ENCODE measurements at places on chromosomes 16 and 17.
A peak's percentile ranks its signal among the peaks of the same experiment; 100 is the strongest.

DNA sequence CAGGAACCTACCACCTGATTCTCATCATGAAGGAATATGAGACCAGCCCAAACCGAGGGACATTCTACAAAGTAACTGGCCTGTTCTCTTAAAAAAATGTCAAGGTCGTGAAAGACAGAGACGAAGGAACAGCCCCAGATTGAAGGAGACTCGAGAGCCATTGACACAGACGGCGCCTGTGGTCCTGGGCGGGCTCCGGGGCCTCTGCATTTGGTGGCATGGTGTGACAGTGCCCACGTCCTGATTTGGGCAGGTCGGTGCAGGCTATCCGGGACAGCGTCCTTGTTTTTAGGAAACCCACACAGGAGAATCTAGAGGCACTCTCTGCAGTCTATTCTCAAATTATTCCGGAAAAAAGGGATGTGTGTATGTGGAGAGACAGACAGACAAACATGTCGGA, 64.1 kb downstream of the ADCY9 start:
- DNase-seq = no peak

GRCh38 chr17:45234641-45235415, 13.1 kb downstream of the FMNL1 start:
- DNase-seq = peak; percentile 63

DNA sequence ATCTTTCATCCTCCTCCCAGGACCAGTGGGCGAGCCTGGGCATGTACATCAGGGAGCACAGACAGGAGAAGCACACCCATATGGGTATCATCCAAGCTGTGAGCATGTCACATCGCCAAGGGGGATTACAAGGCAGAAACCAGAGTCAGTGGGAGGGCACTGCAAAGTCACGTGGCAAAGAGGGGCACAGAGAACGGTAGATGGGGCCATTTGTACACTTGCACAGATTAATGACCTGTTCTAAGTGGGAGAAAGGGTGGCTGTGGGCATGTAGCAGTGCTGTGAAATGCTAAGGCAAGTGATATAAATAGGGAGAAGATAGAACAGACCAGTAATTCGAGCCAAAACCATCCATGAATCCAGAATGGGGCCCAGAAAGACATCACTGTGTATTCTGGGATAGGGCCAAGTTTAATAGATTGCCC, 265.0 kb downstream of the CPPED1 start:
- DNase-seq = no peak

DNA sequence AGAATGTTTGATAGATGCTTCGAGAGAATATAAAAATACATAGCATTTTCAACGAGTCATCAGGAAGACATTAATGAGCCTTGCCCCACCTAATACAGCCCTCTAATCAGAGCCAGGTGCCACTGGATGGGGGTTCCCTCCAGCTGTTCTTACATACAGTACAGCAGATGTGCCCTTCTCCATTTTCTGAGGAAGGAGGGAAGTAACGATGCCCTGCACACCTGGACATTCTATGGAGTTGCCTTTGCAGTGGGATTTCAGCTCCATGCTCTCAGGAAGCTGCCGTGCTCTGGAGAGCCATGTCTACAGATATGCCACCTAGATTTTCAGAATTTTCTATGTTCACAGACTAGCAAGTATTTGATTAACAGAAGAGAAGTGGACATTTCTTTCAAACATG, 36.3 kb downstream of the CDRT15 start:
- DNase-seq = no peak

DNA sequence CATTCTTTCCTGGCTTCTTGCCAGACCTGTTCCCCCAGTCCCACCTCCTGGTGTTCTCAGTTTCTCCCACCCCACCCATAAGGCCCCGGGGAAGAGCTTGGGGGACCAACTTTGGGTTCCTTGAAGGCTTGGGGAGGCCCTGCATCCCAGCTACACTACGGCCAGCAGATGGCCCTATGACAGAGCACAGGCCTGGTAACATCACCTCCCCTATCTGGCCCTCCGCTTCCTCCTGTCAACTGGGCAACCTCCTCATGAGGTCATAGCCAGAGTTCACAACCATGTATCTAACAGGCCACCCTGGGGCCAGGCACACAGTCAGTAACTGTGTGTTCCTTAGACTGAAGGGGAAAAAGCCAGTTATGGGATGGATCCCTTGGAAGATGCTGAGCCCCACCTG, 31.4 kb downstream of the MYO15A start:
- no peak for DNase-seq

GRCh38 chr16:66390346-66391108, 24.0 kb downstream of the CDH5 start:
- DNase-seq = no peak

- no peak for DNase-seq
Measured at GRCh38 chr17:74901353-74902135, 8.1 kb upstream of the FADS6 start.

- peak; percentile 50 for DNase-seq
Measured at GRCh38 chr17:32876417-32877163, at the start of gene MYO1D. Gene MYO1D (minus strand): TSS chr17:32877124. CDS start chr17:32876872, 252 bp downstream.

- DNase-seq = no peak
Measured at GRCh38 chr17:72056727-72057290, 64.0 kb upstream of the SOX9 start.

DNA sequence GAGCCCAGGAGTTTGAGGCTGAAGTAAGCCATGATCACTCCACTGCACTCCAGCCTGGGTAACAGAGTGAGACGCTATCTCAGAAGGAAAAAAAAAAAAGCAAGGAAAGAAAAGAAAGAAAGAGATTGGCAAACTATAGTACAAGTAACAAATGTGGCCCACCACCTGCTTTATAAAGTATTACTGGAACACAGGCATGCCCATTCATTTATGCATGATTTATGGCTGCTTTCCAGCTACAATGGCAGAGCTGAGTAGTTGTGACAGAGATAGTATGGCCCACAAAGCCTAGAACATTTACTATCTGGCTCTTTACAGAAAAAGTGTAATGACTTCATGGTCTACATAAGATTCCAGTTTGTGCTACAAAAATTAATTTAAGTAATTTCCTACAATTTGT, 23.6 kb downstream of the C16orf87 start:
- no peak for DNase-seq

- no peak for DNase-seq
Measured at GRCh38 chr17:79619636-79620206, 8.9 kb upstream of the RBFOX3 start.

- DNase-seq = no peak
Measured at GRCh38 chr16:87326151-87326571, 9.0 kb upstream of the C16orf95 start.

GRCh38 chr16:77660311-77660710, 62.0 kb upstream of the NUDT7 start:
- DNase-seq = no peak

- no peak for DNase-seq
Measured at GRCh38 chr16:17298238-17298637, 172.5 kb downstream of the XYLT1 start.

DNA sequence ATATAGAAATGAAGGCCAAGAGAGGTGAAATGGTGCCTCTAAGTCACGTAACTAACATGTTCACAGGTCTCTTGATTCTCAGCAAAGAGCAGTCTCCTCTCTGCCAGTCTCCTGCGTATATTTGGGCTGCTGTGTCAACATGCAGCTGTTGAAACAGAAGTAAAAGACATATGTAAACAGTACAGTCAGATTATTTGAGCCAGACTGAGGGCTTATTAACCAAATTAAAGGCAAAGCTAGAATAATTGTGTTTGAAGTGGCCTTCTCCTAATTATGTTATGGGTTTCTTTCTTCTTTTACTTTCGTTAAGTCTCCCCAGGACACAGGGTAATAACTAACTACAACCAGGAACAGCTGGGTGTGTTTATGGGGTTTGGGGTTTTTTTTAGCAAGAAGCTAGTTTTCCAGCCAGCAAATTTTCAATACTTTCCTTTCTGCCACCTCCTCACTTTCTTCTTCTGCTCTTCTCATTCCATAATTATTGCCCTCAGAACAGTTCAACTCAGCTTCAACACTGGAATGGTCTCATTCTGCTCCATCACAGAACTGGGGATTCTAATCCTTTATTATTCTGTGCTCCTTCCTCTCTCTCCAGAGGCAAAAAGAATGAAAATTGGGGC, 18.4 kb downstream of the G6PC1 start:
- no peak for DNase-seq

GRCh38 chr16:54933281-54934011, 2.8 kb downstream of the IRX5 start:
- DNase-seq = no peak

- no peak for DNase-seq
Measured at GRCh38 chr17:64683796-64684195, 21.7 kb upstream of the SMURF2 start.

GRCh38 chr16:19601083-19601976, 45.8 kb downstream of the VPS35L start:
- no peak for DNase-seq

DNA sequence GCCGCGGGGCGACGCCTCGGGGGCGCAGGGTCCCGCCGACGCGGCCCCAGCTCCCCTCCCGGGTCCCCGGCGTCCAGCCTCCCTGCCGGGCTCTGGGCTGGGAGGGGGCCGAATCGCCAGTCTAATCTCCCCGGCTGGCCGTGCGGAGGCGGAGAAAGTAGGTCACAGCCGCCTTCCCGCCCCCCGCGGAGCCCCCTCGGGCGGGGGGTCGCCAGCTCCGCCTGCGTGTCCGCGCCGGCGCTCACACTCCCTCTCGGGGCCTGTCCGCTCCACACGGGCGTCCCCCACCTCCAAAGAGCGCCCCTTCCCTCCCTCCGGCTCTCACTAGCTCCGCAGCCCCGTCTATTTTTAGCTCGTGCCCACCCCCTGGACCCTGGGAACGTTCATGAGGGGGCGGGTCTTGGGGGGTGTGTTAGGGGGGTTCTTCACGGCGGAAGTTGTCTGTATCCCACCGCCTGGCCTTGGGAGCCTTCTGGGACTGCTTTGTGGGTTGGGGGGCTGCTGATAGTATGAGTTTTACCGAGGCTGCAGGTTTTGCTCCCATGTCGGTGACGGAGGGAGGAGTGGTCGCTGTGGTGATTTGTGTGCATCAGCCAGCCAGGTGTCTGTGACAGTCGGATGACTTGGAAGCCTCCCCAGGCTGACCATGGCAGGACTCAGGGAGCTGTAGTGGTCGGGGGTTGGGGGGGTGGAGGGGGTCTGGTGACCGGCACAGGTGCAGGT, 1.1 kb downstream of the ATP1B2 start:
- no peak for DNase-seq

DNA sequence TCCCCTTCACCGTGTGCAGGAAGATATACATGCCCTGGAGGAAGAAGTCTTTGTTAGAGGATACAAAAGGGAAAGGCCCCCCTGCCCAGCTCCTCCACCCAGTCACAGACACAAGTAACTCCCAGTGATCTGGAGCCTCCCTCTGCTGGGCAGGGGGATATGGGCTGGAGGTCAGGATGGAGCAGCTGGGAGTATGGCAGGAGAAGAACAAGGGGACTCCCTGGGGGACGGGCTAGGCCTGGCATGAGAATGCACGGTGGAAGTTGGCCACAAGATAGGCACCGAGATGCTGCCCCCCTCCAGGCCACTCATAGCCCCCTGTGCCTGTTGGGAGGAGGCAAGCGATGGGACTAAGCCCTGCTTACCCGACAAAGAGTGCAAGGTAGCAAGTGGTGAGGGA, 4.2 kb downstream of the ORMDL3 start:
- no peak for DNase-seq

- DNase-seq = no peak
Measured at GRCh38 chr17:3002538-3003295, 60.7 kb downstream of the OR1D5 start.

DNA sequence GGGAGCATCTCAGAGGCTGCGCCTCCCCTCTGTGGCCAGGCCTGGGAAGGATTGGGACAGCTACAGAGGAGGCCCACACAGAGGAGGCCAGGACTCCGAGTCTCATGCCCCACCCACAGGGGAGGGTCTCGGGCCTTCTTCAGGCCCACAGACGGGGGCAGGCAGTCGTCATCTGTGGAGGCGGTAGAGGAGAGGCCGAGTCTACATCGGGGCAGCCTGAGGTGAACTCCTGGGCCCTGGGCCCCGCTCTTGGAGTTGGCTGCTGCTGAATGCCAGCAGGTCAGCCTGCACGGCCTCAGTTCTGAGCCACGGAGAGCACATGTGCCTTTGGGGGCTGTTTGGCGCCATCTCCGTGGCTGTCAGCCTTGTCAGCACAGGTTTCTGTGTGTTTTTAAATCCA, 8.1 kb upstream of the NUDT16L1 start:
- DNase-seq = no peak

GRCh38 chr17:28170771-28171170, 128.3 kb downstream of the NLK start:
- DNase-seq = no peak

DNA sequence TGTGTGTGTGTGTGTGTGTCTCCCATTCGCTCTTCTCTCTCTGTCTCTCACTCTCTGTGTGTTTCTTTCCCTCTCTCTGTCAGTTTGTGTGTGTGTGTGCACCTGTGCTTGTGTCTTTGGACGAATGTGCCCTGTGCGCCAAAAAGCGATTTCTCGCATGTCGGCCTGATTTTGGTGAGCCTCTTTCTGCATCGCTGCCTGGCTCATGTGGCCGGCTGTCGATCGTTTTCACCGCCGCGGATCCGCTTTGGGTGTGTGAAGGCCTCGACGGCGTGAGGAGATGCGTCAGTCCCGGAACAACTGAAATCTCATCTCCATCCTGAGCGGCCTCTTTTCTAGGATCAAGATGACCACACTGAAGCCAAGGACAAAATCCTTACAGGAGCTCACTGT, 609.0 kb downstream of the KCNJ18 start:
- DNase-seq = no peak

DNA sequence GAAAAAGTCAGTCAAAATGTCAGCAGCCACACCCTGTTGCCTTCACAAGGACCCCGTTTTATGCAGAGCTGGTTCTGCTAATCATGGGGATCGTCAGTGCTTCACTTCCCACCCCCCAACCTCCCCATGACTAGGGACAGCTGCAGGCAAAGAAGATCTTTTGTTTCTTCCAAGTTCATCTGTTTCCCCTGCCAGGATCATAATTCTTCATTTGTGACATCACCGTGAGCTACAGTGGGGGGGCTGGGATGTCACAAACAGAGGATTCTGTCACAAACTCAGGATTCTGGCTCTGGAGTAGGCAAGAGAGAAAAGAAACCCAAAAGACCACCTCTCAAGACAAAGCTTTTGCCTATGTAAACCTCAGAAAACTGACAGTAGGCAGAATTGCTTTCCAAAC, 24.7 kb downstream of the DNAJC7 start:
- DNase-seq = no peak

DNA sequence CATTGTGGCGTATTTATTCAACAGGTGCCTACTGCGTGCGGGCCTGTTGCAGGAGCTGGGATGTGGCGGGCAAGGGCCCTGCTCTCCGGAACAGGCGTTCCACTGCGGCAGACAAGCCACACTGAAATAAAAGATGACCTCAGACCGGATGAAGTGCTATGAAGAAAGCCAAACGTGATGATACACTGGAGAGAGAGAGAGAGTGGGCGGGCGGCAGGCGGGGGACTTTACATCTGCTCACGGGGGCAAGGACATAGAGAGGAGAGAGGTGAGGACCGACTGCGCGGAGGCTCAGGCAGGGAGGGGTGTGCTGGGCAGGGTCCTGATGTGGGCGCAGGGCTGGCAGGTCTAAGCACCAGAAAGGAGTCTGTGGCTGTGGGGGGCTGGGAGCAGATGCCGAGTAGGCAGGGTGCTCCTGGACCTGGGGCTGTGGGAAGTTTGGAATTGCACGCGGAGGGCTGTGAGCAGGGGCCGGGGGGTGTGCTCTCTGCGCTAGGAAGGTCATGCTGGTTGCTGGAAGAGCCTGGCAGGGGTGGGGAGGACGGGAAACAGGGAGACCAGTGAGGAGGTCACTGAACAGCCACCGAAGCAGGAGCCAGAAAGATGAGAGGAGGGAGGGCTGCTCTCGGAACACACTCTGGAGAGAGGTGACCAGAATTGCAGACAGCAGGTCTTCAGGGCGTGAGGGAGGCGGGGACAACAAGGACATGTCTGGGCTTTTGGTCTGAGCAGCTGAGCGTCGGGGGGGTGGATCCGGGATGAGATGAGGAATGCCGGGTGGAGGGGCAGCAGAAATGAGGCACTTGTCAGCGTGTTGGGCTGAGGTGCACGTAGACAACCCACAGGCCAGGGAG, 9.9 kb downstream of the MXRA7 start:
- no peak for DNase-seq

All from CD4-positive, CD25-positive, alpha-beta regulatory T cell (primary cell).